Tibial nerve (tissue), 4 donors: ENCODE measurements at places on chromosomes 13 and 19. TPM values are rescaled to one million over a fixed set of nuclear protein-coding genes. Genes with fewer than 3 reads are reported as not detected.

The RFXANK gene
- 52.5 TPM for total RNA-seq

The FFAR2 gene
- not detected for total RNA-seq

The ZNF728 gene
- total RNA-seq: 1.5 TPM

GRCh38 chr13:110618167-110618566 lies 2.8 kb downstream of the NAXD start:
- no peak for DNase-seq

DNA sequence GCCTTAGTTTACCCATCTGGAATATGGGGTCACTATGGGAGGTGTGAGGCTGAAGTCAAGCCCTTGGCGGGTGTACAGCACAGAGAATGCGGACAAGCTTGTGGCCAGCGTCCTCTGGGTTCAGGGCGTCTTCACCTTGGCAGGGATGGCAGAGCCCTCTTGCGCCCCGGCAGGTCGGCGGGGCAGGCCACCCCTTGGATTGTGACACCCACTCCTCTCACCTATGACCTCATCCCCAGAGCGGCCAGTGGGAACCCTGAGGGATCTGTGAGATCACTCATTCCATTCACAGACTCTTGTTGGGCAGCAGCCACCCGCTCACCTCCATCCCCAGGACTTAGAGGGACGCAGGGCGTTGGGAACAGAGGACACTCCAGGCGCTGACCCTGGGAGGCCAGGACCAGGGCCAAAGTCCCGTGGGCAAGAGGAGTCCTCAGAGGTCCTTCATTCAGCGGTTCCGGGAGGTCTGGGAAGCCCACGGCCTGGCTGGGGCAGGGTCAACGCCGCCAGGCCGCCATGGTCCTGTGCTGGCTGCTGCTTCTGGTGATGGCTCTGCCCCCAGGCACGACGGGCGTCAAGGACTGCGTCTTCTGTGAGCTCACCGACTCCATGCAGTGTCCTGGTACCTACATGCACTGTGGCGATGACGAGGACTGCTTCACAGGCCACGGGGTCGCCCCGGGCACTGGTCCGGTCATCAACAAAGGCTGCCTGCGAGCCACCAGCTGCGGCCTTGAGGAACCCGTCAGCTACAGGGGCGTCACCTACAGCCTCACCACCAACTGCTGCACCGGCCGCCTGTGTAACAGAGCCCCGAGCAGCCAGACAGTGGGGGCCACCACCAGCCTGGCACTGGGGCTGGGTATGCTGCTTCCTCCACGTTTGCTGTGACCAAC lies at the start of gene SPACA4:
TSS of gene SPACA4 (plus strand) at position 280 of the 896 bp plus-strand sequence. CDS start at position 517, 237 bp downstream.
- DNase-seq: no peak
